Kidney glomerular epithelial cell (primary cell): ENCODE measurements at places on chromosomes 1 and 21.

GRCh38 chr21:28256420-28256831 lies 736.3 kb downstream of the LTN1 start:
- DNase-seq, result peak; percentile 93

DNA sequence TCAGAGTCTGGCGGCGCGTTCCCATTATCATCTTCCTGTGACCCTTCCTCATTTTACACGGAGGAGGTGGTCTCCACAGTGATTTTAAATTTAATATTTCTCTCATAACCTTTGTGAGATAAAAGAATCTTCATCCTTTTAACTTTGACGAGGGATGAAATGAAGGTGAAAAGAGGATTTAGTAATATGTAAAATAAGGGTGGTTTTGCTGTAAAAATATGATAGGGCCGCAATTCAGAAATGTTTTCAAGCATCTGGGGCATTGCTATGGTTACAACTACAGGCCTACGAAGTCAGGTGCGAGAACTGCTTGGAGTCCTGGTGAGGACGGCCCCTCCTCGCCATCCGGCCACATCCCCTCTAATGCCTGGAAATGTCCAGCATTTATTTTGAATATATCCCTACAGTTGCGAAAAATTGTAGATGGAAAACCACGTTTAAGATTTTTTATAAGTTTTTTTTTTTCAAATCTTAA lies 422 bp upstream of the RSBN1 start:
- DNase-seq, result no peak

DNA sequence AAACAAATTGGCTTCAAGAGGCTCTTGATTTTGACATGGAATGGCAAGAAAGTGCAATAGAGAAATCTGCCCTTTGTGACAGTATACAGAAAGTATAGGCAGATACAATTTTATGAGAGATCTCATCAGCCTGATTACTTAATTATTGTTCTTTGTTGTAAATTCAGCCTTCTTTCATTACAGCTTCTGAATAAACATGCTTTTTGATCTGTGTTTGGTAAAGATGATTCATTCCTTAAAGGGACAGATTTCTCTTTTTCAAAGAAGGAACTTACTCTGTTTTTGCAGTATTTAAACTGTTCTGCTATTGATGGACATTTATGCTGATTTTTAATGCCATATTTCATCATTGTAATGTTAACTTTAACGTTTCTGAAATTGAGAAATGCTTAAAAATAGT lies 13.7 kb upstream of the MPC2 start:
- no peak for DNase-seq

DNA sequence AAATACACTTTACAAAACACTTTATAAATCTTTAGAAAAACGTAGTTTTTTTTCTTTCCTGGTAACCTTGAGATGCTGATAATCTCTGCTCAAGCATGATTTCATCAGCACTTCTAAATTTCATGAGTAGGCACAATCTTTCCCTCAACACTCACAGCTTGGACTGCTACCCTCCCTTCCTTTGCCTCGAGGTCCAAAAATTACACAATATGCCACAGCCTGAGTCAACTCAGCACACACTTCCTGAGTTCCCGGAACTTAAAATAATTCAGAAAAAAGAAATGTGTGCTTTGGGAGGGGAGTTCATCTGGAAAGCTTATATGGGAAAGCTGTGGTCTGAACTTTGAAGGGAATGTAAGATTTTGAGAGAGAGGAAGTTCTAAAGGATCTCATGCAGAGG lies 5.9 kb downstream of the CLCA2 start:
- DNase-seq, result peak; percentile 75

DNA sequence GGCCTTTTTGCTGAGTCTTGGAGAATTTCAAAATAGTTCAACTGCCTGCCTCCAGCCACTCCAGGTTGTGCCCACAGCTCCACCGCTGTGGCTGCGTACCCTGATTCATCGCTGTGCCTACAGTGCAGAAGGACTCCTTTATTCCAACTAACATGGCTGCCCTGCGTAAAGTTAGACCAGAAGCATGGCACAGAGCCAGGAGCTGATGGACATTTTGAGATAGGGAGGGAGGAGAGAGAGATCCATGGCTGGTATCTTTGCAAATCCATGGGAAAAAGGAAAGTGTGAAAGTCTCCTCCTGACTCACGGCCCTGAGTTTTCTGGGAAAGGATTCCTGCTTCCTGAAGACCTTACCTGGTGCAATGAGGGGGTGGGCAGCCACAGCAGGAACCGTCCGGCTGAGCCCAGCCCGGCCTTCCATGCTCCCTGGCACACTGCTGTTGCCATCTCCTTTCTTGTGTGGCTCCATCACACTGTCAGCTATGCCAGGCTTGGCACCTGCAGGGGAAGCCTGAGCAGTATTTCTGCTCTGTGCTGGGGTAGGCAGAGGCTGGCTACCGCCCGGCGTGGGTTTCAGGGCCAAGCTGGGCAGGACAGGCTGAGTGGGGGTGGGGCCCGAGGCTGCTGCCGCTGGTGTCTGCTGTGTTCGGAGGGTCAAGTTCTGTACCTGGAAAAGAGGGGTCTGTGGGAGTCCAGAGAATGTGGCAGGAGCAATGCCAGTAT lies 46.0 kb upstream of the A3GALT2 start:
- DNase-seq, result no peak
